ENCODE measurements at places on chromosomes 7 and 10.

- no peak for DNase-seq
Measured at GRCh38 chr10:133009218-133009950, 67.0 kb upstream of the CFAP46 start.

DNA sequence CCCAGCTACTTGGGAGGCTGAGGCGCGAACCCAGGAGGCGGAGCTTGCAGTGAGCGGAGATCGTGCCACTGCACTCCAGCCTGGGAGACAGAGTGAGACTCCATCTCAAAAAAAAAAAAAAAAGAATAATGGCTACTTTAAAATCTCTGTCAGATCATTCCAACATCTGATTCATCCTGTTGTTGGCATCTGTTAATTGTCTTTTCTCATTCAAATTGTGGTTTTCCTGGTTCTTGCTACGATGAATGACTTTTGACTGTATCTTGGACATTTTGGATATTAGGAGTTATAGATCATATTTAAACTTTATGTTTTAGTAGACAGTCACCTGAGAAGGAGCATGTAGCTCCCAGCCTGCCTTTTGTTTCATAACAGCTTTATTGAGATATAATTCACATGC lies 8.5 kb downstream of the TPST1 start:
- no peak for DNase-seq

DNA sequence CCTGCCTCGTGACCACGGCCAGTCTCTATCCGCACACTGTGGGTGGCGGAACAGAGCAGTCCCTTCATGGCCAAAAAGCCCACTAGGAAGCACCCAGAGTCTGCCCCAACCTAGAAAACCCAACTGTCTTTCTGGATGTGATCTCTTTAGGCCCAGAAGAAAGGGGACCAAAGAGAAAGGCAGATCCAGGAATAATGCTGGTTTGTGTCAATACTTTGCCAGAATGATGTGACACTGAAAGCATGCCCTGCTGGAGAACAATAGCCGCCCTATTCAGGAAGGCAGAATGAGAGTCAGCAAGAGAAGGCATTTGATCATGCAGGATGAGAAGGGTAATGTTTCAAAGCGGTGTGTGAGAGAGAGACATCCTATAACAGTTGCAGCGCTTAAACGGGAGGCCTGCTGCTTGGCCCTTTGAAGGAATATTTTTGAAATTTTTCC lies 274.7 kb downstream of the USP6NL start:
- DNase-seq, result no peak

GRCh38 chr7:2023877-2024566 lies 208.7 kb downstream of the MAD1L1 start:
- no peak for DNase-seq
